Bronchial epithelial cell (primary cell): ENCODE measurements at places on chromosomes 6 and 20.

DNA sequence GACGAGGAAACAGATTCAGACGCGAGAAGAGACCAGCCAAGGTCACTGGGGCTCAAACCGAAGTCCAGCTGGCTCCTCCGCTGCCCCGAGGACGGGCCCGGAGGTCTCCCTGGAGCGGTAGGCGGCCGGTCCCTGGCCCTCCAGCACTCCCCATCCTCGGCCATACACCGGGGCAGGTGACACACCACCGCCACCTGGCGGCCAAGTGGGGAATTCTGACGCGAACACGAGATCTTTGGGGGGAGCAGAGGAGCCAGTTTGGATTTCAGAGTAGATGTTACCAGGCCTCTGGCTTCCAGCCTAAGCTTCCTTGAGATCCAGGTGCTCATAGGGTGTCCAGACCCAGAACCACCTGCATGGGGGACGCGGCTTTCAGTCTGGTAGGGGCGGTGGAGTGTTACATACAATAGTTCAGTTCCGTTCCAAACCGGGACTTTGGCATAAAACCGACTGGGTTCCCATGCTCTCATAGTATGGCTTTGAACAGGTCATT lies 16.1 kb downstream of the BPIFB1 start:
- DNase-seq: peak; percentile 32

- DNase-seq: no peak
These were observed 707.6 kb upstream of the MARCKS start for GRCh38 chr6:113149511-113149910.

DNA sequence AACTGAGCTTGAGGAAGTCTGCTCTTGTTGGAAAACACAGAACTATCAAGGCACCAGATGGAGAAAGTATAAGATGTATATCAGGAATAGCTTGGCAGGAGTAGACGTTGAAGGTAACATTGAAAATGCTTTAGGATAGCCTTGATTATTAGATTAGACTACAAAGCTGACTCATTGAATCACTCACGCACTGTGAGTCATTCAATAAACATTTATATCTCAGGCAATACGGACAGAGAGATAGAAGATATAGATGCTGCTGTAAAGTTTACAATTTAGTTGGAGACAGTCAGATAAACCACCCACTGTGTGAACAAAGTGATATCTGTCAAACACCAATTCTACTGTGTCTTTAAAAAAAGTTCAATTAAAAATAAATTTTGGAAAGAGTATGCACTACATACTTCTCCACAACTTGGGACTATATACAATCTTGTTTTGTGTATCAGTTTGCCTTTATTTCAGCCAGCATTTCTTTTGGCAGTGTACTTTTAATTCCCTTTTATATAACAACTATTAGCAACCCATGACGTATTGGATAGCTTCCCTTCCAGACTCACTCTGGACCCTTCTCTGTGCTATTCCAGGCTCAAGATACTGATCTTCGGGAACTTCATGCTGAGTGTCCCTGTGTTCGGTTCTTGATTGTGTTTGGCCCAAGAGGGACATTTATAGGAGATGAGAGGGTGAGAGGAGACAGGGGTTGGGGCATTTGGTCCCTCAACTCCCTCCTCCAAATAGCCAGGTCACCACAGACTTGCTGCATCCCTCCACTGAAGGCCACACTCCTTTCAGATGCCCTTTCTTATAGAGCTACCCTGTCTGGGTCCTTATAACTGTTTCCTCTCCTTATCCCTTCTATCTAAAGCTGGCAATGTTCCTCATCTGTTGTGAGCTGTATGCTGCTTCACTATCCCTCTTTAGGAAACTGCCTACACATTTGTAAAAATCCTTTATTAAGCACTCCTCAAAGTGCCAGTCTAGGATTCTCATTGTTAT lies 176.6 kb upstream of the PTPRK start:
- peak; percentile 90 for DNase-seq

GRCh38 chr6:140271759-140272377 lies 897.4 kb upstream of the CITED2 start:
- DNase-seq: no peak

DNA sequence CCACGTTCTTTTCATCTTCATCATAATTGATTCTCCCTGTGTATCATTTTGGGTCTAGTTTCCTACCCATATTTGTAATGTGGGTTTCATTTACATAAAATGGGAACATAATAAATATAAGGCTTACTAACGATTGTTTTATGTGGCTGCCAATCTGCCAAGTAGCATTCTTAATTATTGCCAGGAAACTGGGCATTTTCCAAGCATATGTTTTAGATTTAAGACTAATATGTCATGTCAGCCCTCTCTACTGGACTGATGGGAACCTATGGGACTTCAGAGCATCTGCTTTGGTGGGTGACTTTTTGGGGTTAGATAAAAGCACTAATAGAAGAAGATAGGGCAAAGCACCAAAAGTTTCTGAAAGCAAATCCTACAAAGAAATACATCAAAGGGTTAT lies 157.5 kb downstream of the TBX18 start:
- no peak for DNase-seq

DNA sequence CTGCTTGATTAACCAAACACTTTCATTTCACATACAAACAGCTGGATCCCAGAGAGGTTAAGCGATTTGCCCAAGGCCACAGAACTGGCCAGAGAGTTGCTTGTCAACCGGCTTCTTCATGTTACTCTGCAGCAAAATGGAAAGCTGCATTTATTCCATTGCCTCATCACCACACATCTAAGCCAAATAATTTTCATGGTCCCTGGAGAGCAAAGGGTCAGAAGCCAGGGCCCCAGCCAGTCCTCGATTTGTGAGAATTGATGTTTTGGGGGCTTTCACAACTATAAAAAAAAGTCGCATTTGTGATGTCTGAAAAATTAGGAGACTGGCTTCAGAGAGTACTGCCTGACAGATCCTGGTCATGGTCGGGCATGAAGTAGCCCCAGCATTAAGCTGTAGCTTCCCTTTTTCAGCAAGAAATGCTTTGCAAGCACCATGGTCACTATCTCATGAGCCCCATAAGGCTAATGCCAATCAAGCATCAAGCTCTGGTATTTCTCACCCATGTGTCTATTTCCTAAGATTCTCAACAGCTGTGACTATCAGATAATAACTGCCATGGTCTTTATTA lies 95.8 kb downstream of the BANF2 start:
- no peak for DNase-seq

DNA sequence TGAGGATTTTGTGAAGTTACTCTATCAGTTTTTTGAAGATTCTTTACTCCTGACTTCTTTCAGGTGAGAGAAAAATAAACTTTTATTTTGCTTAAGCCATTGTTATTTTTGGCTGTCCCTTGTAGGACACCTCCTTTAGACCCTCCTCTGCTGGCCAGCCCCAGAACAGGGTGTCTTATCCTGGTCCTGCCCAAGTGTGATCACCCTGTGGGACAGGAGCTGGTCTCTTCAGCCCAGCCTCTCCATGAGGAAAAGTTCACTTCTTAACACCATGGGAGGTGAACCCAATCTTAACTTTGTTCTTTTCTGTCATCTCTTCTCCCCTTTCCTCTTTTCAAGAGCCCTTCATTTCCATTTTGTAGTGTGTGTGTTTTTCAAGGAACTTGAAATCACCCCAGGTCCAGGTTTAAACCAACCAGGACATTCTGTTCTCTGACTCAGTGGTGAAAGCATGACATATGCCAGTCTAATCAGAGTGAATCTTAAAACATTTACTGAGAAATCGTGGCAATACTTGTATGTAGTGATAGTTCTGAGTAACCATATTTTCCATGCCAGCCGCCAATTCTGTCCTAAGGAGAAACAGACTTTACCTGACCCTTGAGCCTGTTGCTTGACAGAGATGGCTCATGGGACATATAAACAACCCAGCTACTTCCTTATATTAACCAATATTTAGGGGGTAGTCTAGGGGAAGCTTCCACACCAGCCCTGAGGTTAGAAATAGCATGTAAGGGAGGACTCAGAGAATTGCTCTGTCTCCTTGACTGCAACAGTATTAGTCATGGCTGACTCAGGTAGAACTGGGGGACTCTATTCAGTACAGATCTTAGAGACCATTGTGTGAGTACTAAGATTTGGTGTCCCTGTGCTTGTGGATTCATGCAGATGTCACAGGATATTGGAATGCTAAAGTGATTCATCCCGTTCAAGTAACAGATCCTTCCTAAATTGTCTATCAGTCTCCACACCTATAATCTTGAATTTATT lies 48.8 kb downstream of the FLRT3 start:
- peak; percentile 99 for DNase-seq

- no peak for DNase-seq
These were observed 8.7 kb upstream of the ILRUN start for GRCh38 chr6:34705241-34705640.

DNA sequence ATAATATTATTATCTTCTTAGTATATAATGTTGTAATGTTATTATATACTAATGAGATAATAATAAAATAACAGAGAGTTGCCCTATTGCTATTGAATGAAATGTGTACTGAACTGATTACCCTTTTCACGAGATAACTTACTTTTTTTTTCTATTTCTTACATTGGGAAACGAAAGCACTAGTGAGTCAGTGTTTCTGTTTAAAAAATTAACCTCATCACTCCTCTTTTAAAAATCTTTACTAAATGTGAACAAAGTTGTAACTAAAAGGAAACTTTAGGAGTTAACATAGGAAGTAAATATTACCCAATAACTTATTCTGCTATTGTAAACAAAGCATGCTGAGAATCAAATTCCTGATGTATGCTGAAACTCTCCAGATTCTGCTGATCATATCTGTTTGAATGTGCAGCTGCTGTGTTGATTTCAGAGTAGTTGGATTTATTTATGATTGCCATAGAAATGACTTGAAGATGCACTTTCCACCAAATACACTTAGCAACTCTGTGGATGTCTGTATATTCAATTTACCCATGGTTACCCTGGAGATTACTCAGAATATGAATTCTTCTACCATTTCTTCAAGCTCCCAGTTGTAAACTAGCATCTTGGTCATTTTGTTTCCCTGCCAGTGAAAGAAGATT lies 523.4 kb downstream of the TENT5A start:
- peak; percentile 2 for DNase-seq

DNA sequence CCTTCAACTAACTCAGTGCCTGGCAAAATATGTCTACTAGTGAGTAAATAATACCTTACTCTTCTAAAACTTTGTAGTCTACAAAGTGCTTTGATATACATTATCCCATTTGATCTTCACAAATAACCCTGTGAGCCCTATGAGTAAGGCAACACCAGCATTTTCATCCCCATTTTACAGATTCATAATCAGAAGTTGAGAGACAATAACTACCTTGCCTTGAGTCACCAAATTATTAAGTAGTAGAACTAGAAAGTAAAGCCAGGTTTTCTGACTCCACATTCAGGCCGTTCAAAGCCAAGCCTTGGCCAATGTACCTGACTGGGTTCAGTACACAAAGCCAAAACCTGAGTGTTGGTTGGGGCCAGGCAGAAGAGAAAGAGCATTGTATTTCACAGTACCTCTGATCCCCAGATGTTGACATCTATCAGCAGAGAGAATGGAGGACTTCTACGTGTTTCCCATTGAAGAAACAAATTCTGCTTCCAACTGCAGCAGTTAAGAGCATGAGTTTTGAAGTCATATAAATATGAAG lies 111.3 kb upstream of the LGSN start:
- no peak for DNase-seq

GRCh38 chr6:71908162-71908765 lies 21.9 kb downstream of the RIMS1 start:
- no peak for DNase-seq

DNA sequence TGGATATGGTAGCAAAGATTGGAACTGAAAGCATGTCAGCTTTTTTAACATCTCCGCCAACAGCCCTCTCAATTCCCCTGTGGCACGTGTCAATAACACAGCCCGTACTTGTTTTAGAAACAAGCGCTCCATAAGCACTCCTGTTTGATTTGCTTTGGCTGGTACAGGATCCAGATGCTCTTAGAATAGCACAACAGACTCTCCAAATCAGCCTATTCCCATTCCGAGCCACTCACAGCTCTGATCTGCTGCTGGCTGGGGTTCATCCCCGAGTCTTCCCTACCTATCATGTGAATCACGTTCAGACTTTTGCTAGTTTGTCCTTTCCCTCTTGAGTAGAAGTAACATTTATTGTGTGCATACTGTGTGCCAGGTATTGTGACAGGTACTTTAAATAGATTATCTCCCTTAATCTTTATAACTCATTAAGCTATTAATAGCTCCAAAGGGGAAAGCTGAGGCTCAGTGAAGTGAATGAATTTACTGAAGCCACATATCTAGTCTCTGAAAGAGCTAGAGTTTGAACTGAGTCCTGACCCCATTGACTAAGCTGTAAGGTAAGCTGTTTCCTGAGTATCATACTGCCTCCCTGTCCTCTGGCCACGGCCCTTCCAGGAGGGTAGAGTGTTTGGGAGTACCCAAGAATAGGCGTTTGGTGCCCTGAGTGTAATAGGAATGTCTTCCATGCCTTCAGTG lies 46.7 kb downstream of the RALY start:
- DNase-seq: no peak

DNA sequence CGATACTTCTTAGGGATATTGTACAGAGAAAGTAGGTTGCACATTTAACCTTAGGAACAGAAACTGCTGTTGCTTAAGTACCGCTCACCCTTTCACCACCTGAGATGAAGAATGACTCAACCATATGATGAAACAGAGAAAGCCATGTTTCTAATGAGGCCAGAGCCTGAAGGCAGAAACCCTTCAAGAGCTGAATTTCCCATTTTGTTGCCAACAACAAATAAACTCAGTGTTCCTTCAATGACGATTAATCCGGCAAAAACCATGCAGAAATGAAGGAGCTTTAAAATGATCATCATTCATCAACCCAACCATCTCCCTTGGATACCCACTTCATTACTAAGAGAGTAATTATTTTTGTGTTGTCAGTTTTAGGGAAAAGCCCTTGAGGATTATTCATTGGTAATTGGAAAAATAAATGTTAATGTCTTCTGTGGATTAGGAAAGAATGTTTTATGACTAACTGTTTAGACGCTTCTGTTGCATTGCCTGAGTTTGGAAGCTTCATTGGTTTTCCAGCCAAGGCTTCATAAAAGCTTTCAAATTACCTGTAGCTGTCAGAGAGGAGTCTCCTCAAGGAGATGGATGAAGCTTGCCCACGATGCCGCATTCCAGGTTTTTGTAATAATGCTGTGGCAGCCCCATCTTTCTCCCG lies 112.1 kb upstream of the IYD start:
- DNase-seq: peak; percentile 100

GRCh38 chr6:43887906-43888683 lies 118.1 kb downstream of the VEGFA start:
- DNase-seq: no peak

- DNase-seq: peak; percentile 64
These were observed 83.6 kb upstream of the MYLIP start for GRCh38 chr6:16045238-16045637.
